ENCODE measurements at places on chromosomes 11 and 22.
A peak's percentile ranks its signal among the peaks of the same experiment; 100 is the strongest.

- no peak for DNase-seq
These were observed 25.2 kb upstream of the PTPRJ start for GRCh38 chr11:47955061-47955755.

- no peak for DNase-seq
These were observed 1.6 kb downstream of the CCND1 start for GRCh38 chr11:69642549-69642912.

- DNase-seq = no peak
These were observed 138.1 kb downstream of the MAML2 start for GRCh38 chr11:96204721-96205459.

GRCh38 chr22:39182478-39183030 lies 30.1 kb upstream of the CBX7 start:
- DNase-seq = no peak

- DNase-seq = no peak
These were observed 940 bp downstream of the IL18 start for GRCh38 chr11:112162761-112163546.

DNA sequence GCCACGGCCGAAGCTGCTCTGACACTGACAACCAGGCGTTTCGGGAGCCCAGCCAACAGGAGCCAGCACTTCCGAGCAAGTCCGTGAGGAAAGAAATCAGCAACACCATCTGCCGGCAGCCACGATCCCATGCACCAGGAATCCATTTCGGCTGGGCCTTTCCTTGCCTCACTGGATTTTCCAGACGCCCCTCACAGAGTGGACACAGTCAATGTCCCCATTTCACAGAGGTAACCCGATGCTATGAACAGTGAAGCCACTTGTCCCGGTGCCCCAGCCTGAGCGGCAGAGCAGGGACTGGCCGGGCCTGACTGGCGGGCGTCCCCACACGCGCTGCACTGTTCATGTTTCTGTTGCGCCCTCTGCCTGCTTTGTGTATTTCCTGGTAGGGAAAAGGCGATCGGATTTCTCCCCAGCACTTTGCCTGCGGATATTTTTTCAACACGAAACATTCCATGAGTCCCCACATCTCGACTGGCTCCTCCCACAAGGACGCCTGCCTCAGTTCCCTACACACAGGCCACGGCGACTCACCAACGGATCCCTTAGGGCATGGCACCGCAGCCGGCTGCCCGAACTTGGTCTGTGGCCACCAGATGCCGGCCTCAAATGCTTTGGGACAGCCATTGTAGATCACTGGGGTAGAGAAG lies 55.3 kb downstream of the TRMU start:
- DNase-seq = peak; percentile 84
